ENCODE measurements at places on chromosomes 4 and X.
A peak's percentile ranks its signal among the peaks of the same experiment; 100 is the strongest.

DNA sequence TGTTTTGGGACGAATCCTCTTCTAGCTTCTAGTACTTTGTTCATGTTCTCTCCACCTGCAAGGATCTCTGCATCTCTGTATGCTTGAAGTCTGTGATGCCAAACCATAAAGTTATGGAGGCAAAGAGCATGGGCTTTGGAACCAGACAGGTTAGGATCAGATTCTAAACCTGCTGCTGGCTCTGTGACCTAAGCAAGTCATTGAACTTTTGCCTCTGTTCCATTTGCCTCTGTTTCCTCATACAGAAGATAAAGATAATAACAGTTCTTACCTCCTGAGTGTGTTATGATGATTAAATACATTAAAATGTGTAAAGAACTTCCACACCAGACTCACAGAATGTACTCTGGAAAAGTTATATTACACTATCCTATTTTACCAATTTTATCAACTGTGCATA, 41.5 kb upstream of the RELL1 start:
- DNase-seq, result no peak

DNA sequence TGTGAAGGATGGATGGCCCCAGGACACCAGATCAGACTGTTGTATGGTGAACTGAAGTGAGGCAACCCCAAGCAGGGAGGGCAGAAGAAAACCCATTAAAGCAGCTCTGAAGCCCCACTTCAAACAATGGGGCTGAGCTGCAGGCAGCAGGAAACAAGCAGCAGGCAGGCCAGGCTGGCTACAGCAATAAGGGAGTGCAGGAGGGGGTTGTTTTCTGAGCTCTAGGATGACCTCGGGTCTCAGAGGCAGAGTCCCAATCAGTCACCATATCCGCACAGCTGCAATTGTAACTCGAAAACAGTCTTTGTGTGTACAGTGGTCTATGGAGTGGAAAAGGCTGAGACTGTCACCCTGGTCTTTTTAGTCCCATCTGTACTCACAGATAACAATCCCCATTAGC, 90.4 kb downstream of the COL4A6 start:
- no peak for DNase-seq

DNA sequence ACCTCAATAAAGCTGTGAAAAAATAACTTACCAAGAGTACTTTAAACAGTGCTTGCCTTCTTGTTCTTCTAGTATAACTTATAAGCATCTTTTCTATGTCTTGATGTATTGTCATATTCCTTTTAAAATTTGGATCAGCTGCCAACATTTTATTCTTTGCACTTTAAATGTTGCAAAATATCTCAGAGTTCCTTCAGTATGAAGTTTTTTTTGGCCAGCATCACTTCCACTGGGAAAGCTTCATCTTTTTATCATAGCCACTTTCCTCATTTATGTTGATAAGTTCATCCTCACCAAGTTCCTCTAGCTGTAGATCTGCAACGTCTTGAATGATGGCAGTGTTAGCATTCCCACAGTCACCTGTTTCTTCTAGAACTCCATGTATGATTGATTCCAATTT, 24.2 kb downstream of the CXorf58 start:
- DNase-seq, result no peak

DNA sequence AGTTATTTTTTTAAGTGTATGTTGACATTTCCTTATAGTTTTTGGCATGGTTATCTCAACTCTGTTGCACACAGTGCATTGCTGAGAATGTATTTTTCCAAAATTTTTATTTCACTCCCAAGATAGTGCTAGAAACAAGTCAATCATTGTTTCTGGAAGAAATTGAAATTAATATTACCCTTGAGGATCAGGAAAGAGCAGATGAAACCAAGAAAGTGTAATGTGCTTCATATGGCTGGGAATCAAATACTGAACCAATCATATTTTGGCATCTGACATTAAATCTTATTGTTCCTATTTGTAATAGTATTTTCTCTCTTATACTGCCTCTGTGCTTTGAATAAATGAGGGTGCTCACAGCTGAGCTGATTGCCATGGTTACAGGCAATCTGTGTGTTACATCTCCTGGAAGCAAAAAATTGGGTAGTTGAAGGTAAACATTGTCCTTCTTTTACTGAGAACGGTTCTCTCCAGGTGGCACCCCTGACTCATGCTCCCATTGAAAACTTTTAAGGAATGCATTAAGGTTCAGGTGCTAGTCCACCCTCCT, 358.2 kb upstream of the NR3C2 start:
- DNase-seq, result no peak

DNA sequence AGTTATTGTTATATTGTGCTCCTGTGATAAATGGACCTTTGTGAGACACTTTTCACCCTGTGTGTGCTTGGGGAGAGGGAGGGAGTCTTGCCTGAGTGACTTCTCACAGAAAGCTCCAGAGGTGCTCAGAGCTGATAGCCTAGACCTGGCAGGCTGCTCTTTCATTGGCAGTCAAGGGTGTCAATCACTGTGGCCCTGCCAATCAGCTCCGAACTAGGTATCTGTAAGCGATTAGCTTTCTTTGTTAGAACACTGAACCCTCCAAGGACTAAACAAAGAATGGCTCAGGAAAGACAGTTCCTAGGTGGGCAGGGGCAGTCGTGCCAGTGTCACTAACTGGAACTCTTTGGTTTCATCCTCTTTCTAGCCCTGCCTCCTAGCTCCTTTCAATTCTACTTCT, 2.7 kb upstream of the NALF2 start:
- DNase-seq, result no peak

- no peak for DNase-seq
Measured at GRCh38 chr4:155564086-155564485, 102.6 kb upstream of the GUCY1A1 start.

DNA sequence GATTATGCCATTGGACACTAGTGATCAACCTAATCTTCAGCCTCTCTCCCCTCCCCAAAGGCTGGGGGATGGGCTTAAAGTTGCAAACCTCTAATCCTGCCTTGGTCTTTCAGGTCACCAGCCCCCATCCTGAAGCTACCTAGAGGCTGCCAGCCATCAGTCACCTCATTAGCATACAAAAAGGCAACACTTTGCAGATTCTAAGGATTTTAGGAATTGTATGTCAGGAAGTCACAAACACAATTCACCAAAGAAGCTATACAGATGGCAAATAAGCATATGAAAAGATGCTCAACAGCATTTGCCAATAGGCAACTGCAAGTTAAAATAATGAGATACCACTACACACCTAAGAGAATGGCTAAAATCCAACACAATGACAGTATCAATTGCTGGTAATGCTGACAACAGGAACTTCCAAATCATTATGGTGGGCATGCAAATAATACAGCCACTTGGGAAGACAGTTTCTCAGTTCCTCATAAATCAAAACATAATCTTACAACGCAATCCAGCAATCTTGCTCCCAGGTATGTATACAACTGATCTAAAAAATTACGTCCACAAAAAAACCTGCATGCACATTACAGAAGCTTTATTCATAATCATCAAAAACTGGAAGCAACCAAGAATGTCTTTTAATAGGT, 9.0 kb upstream of the PIM2 start:
- DNase-seq, result no peak

GRCh38 chrX:13367950-13368349, 48.1 kb upstream of the ATXN3L start:
- DNase-seq, result no peak

GRCh38 chr4:168812806-168813205, 197.2 kb downstream of the CBR4 start:
- DNase-seq, result no peak

- no peak for DNase-seq
Measured at GRCh38 chr4:149765630-149766029, 50.0 kb downstream of the IQCM start.

DNA sequence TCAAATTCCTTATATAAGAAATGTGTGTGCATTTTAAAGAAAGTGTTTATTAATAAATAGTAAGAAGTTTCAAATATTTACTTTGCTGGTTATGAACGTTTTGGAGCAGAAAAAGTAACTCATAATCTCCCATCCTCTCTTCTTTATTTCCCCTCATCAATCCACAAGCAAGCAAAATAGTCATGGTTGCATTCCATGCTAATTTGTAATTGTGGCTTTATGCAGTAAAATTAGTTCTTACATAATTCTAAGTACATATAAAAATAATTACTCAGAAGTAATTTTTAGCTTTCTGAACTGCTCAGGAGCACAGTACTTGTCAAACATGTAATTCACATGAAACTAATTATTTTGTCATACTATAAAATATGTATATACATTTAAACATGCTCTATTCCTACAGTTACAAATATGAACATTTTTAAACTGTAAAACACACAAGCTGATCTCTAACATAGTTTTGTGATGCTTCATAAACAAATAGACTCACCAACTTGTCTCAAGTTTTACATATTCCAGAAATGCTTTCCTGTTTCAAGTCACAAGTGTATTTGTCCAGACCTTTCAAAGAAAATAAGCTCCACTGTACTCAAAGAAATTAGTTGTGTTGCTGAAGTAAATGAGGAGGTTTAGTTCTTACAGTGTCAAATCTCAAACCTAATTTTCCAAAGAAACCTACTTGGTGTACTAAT, 218.9 kb downstream of the PABPC4L start:
- no peak for DNase-seq

DNA sequence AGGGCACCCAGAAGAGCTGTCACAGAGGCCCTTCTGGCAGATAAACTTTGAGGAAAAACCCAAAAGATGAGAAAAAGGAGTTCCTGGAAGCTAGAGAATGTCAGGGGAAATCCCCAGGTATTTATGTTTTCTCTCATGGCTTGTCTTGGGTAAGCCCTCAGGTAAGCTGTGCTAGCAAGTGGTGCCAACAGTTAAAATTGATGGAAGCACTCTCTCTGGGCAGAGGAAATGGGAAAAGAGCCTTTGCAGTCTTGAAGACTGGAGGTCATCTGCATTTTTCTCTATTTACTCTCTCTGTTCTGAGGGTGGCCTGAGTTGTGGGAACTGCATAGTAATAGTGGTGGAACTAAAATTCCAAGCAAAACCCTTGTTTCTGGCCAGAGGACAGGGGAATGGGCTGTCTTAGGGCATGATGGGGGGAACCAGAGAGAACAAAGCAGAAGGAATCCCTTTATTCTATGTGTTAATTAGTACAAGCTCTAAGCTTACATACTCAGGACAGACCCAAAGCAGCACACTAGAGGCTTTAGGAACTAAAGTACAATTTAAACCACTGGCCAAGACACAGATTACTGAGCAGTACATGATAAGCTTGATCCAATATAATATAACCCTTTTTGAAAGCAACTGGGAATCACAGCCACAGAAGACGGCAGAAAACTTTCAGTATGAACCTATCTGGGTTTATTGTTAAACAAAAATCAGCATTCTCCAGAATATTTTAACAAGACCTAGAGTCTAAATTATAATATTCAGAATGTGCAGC, 53.3 kb upstream of the SLC10A4 start:
- no peak for DNase-seq

DNA sequence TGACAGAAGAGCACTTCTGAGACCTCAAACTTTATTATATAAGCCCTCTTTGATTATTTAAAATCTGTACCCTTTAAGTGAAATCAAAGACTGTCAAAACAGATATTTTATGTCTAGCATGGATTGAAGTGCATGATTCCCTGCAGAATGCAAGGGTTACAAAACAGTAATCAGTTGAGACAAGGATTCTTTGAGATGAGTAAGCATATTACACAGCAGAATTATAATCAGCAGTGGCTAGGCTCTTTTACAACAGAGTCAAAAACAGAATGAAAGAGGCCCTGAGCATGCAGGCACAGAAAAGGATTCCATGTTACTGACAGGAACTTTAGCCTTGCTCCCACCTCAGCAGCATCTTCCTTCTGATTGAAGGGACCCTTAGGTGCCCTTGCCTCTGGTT, 487.9 kb upstream of the GALNT7 start:
- DNase-seq, result no peak

GRCh38 chr4:155908187-155909139, 5.0 kb downstream of the TDO2 start:
- no peak for DNase-seq

- no peak for DNase-seq
Measured at GRCh38 chr4:1822568-1823544, 29.8 kb downstream of the FGFR3 start.

- no peak for DNase-seq
Measured at GRCh38 chrX:10506781-10507180, 113.6 kb downstream of the MID1 start.

GRCh38 chr4:97953171-97953941, 189.9 kb downstream of the STPG2 start:
- no peak for DNase-seq

DNA sequence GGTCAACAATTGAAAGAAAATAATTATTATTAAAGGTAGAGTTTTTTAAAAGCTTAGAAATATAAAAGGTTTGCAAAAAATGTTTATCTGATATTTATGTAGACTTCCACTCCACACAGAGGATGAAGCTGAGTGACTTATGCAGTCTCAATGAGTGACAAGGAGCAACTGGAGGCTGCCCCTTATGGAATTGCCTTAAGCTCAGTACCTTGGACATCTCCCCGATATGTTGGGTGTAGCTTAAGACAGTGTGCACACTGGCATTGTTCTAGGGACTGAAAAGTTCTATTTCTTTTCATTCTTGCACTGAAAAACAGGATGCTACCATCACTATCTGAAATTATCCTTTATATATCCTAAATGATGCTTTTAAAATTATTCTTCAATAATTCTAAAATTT, 292.1 kb downstream of the PRDM5 start:
- DNase-seq, result no peak

- no peak for DNase-seq
Measured at GRCh38 chr4:23006756-23007155, 314.0 kb downstream of the GBA3 start.

DNA sequence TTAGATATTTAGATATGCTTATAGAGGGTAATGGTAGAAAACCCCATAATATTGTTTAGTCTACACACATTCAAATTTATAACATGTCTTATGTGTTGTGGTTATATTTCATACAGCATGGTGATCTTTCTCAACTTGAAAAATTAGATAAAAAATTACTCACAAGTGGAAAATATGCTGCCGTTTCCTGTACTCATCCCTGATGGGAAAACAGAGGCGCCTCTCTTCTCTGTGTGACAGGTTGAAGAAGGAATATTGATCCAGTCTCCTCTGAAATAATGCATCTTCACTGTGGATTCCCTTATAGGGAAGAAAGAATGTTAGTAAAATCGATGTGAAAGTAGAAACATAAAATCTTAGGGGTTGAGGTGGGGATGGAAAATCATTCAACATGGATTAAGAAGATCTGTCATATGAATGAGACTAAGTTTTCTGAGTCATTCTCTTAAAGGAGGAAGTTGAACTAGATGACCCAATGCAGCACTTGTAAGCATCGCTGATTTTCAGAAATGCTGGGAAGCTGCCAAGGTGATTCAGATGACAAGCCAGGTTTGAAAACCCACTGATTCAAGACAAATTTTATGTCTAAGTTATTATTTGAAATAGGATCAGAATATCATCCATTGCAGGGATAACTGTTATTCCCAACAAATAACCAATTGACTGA, 70.7 kb downstream of the ANKRD50 start:
- DNase-seq, result peak; percentile 20

GRCh38 chrX:151099001-151099400, 77.4 kb upstream of the GPR50 start:
- DNase-seq, result no peak
